ENCODE measurements at places on chromosomes 1 and 21. TPM values are rescaled to one million over a fixed set of nuclear protein-coding genes. Genes with fewer than 3 reads are reported as not detected.

The DMBX1 gene
- not detected for total RNA-seq

The SERINC2 gene
- total RNA-seq: 10.4 TPM

DNA sequence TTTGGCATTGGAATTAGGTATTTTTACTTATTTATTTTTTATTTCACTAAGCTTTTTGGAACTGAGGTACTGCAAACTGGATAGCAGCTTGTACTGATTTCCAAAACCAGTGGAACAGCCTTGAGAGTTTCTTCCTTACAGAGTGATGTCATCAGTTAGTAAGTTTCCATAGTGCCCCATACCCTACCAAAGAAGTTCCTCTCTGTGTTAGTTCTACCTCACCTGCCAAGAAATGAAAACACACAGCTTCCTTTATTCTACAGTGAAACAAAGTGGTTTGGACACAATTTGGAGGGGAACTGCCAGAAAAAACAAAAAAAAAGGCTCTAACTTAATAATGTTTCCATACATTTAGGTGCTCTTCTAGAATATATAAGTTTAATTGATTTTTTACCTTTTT, 430.9 kb upstream of the ADGRL2 start:
- DNase-seq: no peak

The EXO1 gene
- total RNA-seq: not detected

GRCh38 chr1:247467129-247467528, 9.2 kb upstream of the OR2B11 start:
- DNase-seq: no peak

DNA sequence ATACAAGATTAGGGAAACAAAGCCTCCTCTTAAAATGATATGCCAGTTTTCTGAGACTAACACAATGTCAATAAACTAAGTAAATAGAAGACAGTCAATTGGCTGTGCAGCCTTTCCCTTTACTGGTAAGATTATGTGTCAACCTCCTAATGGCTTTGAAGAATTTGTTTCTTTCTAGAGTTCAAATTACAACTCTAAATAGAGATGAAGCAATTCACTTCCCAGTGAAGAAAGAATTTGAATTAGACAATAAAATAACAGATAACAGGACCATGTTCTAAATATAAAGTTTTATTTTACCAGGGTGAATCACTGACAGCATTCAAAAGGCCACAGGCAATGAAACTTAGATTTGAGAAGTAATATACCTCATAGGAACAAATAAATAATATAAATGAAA, 680.3 kb downstream of the PLA2G4A start:
- no peak for DNase-seq

GRCh38 chr1:236480758-236481436, 42.9 kb upstream of the LGALS8 start:
- no peak for DNase-seq

DNA sequence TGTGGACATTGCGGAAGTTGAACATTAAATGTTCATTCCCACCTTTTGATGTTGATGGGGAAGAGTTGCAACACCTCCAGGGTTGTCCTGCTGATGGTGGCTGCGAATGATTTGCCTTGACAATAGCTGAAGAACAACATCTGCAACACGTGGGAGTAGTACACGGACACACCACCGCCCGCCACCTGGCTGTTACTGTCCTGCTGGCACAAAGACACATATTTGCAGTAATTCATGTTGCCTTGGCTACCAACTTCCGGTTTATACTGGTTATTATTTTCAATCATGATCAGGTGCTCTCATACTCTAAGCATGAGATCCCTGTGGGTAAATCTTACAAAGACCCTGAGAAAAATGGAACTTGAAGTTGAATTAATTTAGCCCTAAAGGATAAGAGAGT, 55.2 kb downstream of the UBR4 start:
- DNase-seq: no peak

GRCh38 chr21:37207441-37208009, 59.6 kb downstream of the VPS26C start:
- DNase-seq: peak; percentile 55

The KRTAP13-4 gene
- total RNA-seq: not detected

DNA sequence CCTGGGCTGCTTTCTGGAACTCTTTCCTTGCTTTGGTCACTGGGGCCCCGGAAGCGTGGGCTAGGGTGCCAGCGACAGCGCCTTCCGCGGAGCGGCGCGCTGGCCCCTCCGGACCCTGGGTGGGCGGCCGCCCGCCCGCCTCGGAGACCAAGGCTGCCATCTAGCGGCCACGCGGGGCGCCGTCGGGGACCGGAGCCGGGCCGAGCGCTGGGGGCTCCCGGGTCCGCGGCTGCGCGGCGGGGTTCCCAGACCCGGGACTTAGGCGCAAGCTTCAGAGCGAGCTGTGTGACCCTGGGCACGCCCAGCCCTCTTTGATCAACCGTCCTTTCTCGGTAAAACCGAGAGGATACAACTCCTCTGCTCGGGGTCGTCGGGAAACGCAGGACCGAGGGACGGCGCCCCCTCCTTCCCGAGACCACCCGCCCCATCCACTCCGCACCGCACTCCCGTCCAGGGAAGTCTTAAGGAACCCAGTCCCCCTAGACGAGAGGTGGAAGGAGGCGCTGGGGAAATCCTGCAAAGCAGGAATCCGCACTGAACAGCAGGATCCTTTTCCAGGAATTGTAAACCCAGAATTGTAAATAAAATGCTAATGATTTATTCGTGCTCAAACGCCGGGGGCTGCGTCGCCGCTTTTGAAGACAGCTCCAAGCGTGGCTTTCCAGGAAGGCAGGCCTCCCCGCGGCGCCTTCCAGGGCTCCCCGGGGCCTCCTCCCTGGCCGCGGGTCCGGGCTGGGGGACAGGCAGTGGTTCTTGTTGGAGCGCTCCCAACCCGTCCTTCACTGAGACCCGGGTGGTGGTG, 41.2 kb downstream of the RRAGC start:
- DNase-seq: no peak

- DNase-seq: no peak
Observed at GRCh38 chr1:3240524-3241235, 171.7 kb downstream of the PRDM16 start.

DNA sequence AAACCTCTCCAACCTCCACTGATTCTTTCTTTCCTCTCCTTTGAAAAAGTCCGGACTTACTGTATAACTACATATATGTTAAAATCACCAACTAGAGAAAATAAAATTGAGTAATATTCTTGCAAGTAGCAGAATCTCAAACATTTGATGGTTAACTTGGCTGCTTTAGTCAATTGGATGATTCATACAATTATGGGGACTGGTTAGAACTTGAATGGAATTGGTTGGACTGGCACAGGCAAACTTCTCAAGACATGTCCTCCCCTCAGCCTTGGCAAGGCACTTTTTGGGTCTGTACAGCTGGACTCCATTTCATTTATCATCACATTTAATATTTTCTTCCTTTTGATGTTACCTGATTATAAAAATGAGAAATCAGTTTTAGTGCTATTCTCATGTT, 6.5 kb downstream of the WLS start:
- no peak for DNase-seq

DNA sequence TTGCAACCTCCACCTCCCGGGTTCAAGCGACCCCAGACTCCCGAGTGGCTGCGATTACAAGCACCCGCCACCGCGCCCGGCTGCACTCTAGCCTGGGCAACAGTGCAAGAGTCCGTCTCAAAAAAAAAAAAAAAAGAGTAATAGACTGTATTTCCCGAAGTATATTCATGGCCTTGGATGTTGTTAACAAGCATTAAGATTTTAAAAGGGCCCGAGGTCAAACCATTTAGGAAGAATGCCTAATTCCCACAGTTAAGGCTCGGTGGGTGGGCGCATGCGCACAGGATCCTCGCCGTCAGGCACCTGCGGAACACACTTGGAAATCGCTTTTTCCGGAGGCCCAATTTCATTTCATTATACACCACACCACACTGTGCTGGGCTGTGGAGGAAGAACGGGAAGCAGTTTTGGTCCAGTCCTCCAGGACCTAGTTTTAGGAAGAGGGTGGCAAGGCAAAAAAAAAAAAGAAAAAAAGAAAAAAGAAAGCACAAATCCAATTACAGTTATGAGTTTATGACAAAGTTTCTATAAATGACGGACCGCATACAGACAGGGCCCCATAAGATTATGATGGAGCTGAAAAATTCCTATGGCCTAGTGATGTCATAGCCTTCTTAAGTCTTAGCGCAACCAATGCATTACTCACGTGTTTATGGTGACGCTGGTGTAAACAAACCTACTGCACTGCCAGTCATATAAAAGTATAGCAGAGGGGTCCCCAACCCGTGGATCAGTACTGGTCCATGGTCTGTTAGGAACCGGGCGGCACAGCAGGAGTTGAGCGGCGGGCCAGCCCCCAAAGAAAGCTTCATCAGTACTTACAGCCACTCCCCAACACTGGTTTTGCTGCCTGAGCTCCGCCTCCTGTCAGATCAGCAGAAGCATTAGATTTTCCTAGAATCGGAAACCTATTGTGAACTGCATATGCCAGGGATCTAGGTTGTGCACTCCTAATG, 38.2 kb downstream of the H3-3A start:
- no peak for DNase-seq

The OR10J1 gene
- not detected for total RNA-seq
